ENCODE measurements at places on chromosomes 13 and 19.

DNA sequence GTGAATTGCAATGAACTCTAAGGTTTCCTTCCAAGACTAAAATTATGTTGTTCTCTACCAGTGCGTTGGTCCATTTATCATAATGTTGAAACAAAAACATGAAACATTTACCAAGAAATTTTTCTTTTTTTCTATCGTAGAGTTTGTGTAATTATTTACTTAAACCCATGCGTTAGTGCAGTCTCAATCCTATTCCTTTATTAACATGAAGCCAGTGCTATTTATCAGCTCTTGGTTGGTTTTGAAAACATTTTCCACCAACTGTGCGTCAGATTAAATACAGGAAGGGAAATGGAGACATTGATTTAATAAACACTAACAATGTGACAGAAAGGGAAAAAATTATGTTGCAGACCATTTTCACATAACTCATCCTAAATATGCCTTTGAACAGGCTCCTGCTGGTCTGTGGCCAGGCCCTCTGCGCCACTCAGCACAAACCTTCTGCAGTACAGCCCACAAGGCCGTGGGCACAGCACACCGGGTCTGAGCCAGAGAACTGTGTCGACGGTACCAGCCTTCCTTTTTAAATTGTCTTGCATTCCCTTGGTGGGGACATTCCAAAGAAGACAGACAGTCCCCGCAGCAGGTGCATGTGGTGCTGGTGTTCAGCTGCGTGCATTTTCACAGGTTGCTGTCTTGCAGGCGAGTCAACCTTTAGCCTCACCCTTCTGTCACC, 135.8 kb downstream of the SHISA2 start:
- DNase-seq = no peak

DNA sequence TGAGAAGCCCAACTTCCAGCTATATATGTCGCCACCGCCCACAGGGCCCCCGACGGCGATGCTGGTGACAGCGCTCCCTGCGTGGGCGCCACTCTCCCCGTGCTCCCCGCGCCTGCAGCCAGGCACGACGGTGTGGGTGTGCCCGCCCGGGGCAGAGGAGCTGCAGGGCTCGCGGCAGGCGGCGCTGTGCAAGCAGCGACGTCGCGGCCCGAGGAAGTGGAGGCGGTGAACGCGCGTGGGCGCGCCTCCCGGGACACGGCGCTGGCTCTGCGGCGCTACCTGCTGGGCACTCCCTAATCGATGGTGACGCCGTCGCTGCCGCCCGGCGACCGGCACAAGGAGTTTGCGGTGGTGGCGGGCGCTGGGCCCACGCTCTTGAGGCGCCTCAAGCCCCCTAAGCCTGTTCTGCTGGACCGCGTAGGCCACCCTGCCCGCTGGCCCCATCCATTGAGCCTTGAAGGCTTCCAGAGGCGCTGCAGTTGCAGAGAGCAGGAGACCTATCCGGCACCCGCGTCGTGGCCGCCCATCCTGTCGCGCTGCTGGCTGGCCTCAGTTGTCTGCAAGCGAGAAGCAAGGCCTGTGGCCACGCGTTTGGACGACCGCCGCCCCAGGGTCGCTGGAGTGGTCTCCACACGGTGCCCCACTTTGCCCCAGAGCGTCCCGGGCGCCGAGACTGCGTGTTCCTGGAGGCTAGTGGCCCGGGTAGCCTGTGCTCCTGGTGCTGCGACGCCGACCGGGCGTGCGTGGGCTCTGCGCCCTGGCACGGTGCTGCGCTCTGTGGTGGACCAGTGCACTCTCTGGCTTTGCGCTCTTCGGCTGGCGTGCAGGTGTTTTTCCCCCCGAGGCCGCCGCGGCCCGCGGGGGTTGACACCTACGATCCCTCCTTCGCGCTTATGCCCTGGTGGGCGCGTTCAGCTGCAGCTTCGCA, 23.1 kb downstream of the LRFN3 start:
- DNase-seq = peak; percentile 18

DNA sequence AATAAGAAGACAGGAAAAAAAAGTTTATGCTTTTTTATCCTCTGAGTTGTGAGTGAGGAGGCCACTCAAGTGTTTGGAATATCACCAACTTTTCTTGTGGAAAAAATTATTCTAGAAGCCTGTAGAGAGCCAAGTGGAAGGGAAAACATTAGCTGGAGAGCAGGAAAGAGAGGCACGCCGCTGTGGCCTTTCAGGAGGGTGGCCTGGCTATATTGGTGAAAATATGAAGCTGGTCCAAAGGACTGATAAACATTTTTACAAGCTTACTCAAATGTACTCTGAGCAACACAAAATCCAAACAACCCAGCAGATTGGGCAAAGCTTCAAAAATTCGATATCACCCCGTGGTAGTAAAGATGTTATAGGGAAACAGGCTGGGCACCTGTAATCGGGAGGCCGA, 2.3 kb upstream of the EIF3G start:
- no peak for DNase-seq

- DNase-seq = no peak
Observed at GRCh38 chr19:49843265-49843664, 7.7 kb upstream of the PTOV1 start.

DNA sequence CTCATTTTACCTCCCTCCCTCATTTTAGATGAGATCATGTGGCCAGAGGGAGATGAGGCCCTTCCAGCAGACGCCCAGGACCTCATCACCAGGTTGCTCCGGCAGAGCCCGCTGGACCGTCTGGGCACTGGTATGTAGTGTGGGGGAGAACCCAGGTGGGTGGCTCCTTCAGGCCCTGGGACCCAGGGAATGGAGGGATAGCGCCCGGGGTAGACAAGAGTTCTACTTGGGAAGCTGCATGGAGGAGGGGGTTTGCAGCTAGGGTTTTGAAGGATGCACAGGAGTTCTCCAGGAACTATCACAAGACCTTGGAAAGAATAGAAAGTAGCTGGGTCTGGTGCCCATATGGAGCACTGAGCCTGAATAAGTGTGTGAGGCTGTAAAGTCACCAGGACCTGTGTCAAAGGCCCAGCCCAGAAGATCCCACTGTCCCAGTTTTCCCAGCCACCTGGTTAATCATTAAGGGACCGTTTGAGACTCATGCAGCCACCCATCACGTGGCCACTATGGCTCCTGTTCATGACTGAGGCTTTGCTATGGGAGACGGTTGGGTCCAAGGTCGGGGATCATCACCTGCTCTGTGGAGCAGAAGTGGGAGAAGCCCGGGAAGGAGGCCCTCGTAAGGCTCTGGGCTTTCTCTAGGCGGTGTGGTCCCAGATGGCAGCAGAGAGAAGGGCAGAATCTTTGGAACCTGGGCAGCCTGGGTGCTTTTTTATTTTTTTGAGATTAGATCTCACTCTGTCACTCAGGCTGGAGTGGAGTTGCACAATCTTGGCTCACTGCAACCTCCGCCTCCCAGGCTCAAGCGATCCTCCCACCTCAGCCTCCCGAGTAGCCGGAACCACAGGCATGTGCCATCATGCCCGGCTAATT, 17.0 kb upstream of the PIK3R2 start:
- DNase-seq = no peak

DNA sequence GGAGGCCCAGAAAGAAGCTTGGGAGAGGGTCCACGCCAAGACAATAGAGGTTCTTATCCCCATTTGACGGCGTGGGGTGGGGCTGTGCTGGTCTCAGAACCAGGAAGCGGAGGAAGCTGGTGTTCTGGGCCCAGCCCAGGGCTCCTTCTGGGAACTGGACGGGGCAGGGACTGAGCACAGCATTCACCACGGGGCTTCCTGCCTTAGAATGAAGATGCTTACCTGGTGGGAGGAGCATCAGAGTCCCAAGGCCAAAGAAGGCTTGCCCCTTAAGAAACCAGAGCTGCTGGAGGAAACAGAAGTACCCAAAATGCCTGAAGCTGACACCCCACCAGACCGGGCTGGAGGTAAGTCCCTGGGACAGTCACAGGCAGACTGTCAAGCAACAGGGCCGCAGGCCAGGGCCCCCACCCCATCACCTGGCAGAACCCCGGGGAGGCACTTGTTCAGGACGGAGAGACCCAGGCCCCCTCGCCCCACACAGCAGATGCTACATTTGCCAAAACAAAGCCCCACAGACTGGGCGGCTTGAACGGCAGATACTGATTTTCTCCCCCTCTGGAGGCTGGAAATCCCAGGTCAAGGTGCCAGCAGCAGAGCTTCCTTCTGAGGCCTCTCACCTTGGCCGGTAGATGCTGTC, 17.8 kb upstream of the IGLON5 start:
- no peak for DNase-seq

GRCh38 chr19:41997121-41997850, 3.3 kb upstream of the ATP1A3 start:
- DNase-seq = no peak

GRCh38 chr13:71090990-71091389, 776.0 kb downstream of the DACH1 start:
- no peak for DNase-seq
